GDM1 (cell line): ENCODE measurements at places on chromosomes 1 and 21.

DNA sequence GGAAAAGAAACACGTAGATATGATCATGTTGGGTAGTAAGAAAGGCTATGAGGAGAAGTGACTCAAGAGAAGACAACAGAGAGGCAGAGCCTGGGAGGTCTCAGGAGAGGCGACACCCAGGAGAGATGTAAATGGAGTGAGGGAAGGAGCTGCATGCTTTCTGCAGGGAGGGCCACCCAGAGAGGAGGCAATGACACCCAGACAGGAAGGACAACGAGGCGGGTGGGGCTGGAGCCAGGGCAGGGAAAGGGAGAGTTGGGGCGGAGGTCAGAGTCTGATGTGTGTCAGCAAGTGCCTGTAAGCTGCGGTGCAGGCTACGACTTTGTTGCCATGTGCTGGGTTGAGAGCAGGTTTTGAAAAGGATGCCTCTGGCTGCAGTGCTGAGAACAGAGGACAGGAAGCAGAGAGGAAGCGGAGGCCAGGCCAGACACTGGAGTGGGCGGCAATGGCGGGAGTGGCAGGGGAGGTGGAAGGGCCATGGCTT is 31.3 kb downstream of the SLC1A7 start:
- DNase-seq: no peak

GRCh38 chr1:201054091-201054543 is 30.6 kb upstream of the KIF21B start:
- DNase-seq: no peak

GRCh38 chr1:58333511-58333910 is 213.0 kb downstream of the OMA1 start:
- no peak for DNase-seq

- no peak for DNase-seq
These were observed 742 bp downstream of the ARTN start for GRCh38 chr1:43934101-43934985.

GRCh38 chr1:116026631-116027030 is 50.3 kb downstream of the SLC22A15 start:
- no peak for DNase-seq

- no peak for DNase-seq
These were observed 13.2 kb downstream of the S100A7A start for GRCh38 chr1:153429266-153430165.

- DNase-seq: no peak
These were observed 32.7 kb downstream of the XCL1 start for GRCh38 chr1:168608796-168609715.

DNA sequence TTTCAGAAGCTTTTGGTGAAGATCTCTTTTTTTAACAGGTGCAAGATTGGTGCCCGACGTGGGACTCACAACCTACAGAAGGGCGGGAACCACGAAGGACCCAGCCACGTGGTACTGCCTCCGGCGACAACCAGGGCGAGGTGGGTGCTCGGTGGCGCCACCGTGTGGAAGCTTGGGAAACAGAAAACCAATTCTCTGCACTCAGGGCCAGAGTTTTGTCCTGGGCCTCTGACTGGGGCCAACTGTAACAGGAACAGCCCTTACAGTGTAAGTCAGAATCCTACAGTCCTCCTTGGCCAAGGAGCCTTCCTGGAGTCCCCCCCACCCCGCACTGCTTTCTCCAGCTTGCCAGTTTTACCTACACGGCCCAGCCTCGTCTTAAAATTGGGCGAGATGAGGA is 11.6 kb upstream of the S100A7A start:
- peak; percentile 44 for DNase-seq

GRCh38 chr1:213977486-213977842 is 10.3 kb upstream of the PROX1 start:
- DNase-seq: no peak

- no peak for DNase-seq
These were observed 8.2 kb downstream of the DCLRE1B start for GRCh38 chr1:113913312-113913668.

GRCh38 chr1:8389958-8390535 is 72.1 kb downstream of the SLC45A1 start:
- DNase-seq: no peak

GRCh38 chr1:152251391-152251790 is 27.4 kb upstream of the HRNR start:
- DNase-seq: no peak

- DNase-seq: no peak
These were observed 249.3 kb downstream of the TNR start for GRCh38 chr1:175494011-175494554.

DNA sequence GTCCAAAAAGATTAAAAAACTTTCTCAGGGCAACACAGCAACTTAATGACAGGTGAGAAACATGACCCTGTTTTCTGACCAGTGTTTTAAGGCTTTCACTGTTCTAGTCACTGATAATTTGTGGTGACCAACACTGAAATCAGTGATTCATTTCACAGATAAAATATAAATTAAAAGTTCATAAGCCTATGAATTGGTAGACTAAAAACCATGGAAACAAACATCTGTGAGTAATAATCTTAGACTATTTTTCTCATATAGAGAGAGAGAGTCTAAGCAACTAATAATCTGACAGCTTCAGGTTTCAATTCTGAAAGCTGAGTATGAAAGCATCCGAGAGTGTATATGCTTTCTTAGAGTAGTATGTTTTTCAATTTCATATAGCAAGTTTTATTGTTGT is 536.9 kb downstream of the ADGRL2 start:
- no peak for DNase-seq

DNA sequence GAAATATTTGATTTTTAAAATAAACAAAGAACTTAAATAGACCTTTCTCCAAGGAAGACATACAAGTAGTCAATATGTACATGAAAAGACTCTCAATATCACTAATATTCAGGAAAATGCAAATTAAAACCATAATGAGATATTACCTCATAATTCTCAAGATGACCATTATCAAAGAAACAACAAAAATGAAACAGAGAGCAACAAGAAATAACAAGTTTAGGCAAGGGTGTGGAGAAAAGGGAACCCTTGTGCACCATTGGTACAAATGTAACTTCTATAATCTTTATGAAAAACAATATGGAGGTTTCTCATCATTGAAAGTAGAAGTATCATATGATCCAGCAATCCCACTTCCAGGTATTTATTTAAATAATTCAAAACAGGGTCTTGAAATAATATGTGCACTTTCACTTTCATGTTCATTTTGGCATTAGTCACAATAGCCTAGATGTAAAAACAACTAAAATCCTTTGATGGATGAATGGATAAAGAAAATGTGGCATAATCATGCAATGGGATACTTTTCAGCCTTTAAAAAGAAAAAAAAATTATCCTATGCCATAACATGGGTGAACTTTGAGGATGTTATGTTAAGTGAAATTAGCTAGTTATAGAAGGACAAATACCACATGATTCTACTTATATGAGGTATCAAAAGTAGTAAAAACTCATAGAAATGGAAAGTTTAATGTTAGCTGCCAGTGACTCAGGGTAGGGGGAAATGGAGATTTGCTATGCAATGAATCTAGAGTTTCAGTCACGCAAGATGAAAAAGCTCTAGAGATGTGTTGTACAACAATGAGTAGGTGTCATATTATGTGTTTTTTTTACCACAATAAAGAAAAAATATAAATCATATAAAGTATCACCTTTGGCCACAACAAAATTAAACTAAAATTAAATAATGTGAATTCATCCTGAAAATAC is 114.5 kb upstream of the LYPLAL1 start:
- no peak for DNase-seq

DNA sequence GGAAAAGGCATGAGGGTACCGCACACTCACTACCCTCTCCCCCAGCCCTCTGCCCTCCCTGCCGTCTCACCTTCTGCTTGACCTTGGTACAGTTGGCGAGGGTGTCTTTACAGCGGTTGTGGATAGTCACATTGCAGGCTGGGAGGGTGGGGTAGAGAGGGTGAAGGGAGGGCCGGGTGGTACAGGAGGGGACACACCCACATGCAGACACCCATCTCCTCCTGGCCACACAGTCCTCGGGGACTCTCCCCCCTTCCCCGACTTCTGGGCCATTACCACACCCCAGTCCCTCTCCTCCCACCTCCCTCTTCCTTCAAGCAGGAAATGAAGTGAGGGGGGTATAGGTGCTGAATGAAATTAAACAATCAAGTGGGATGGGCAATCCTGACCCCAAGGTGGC is 11.6 kb downstream of the ARHGEF2 start:
- DNase-seq: no peak

- no peak for DNase-seq
These were observed 4.5 kb downstream of the E2F2 start for GRCh38 chr1:23526329-23527041.

GRCh38 chr1:3510956-3511250 is 56.4 kb downstream of the ARHGEF16 start:
- no peak for DNase-seq

- no peak for DNase-seq
These were observed 72.6 kb upstream of the SDC3 start for GRCh38 chr1:30981172-30981571.

GRCh38 chr1:109266965-109267364 is 16.0 kb downstream of the PSRC1 start:
- no peak for DNase-seq

GRCh38 chr1:162381383-162381782 is at the start of gene C1orf226:
Gene C1orf226 (plus strand): TSS chr1:162381728. CDS start chr1:162381902, 174 bp downstream.
- DNase-seq: no peak

DNA sequence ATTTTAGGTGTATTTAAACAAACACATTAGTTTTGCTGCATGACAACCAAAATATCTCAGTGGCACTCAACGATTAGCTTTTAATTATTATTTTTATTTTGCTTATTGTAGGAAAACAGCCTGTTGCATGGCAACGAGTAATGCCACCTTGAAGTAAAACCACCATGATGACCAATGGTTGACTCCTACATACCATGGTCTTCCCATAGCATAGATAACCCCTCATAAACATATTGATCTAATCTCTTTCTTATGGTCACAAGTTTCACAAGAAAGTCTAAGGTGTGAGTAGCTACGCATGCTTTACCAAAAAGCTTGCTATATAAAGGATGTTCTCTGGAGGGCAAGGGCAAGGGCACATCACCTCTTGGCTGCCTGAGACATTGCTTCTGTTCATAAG is 61.5 kb upstream of the PTBP2 start:
- DNase-seq: no peak

- DNase-seq: no peak
These were observed 14.0 kb downstream of the PKNOX1 start for GRCh38 chr21:42988236-42988965.

DNA sequence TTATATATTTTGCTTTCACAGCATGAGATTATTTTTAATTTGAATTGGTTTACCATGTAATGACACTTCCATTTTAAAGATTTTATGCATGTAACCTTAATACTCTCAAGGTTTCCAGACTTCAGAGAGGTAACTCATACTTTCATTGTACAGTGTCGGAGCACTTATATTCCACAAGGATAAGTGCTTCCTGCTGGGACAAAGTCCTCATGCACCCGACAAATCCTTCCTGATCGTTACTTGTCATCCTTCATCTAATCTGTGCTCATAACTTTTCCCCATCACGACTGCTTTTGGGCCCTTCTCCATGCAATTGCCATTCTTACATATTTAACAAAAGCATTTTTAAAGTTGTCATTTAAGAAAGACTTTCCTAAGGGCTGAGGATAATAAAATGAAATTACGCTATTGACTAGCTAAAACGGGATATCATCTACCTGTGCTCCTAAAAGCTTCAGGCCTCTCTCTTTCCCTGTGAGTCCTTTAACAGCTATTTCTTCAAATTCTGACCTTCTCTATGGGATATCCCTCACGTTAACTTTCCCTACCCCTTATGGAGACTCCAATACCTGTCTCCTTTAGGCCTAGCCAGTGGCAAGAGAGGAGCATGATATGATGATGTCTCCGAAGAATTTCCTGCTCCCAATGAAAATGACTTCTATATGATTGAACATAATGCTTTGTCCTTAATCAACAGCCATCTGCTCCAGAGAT is 59.3 kb downstream of the NCAM2 start:
- no peak for DNase-seq

GRCh38 chr1:12019858-12020509 is 686 bp downstream of the MIIP start:
- DNase-seq: no peak

GRCh38 chr1:65866439-65866838 is 73.7 kb downstream of the PDE4B start:
- DNase-seq: no peak

GRCh38 chr1:165697881-165698760 is at the start of gene ALDH9A1:
Gene ALDH9A1 (minus strand): TSS chr1:165698562. CDS start chr1:165698558, 4 bp downstream.
- DNase-seq: peak; percentile 85

DNA sequence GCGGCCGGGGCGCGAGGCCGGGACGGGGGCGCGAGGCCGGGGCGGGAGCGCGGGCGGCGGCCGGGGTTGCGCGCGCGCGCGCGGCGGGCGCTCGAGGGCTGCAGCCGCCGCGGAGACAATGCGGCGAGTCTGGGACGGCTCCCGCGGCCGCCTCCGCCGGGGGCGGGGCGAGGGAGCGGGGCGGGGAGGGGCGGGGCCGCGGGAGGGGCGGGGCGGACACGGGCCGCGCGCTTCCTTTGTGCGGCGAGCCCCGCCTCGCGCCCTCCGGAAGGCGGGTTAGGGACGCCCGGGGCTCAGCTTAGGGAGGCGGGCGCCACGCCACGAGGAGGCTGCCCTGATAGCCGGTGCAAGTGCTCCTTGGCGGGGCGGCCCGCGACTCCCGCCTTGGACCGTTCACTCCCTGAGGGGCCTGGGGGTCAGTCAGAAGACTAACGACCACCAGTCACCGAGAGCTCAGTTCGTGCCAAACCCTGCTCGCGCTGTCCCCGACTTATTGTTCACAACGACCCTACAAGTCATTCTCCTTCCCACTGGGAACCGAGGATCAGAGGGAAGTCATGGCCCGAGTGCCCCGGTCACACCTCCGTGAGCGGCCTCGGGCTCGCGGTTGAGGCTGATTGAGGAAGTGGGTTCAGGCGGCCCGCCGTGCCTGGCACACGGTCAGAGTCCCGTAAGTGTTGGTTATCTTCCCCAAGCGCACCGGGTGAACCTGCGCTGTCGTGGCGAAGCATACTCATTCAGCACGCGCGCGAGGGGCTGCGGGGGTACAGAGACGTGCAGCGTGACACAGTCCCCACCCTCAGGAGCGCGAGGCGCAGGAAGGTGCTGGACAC is 29.1 kb upstream of the A3GALT2 start:
- peak; percentile 78 for DNase-seq

DNA sequence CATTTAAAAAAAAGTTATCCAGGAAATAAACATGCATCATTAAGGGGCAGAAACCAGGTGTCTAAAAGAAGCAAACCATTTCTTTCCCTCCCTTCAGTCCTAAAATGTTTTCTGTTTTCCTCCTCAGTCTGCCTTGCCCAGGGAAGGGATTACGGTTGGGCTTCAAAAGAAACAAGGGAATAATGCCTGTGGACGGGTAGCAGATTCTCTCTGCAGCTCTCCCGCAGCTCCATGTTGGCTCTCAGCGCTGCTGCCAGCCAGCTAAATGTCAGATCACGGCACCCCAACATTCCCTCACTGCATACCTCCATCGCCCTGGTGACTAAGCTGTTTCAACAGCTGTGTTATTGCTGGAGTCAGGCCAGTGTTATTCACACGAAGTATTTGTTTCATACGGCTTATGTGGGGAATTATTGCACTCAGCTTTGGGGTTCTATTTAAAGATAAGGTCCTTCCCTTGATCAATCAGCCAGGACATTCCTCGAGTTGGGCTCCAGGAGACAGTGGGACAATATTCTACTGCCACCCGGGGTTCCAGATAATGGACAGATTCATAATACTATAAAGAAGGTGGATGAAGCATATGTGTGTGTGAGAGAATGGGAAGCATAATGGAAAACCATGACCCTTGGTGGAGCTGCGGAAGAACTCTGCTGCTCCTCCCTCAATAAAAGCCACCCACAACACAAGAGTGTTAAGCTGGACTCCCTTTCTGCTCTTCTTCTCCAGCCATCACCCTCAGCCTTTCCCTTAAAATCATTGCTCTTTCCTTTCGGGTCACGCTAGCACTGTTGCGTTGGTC is 58.2 kb downstream of the WLS start:
- DNase-seq: no peak

GRCh38 chr1:210373878-210374599 is 45.3 kb downstream of the HHAT start:
- peak; percentile 4 for DNase-seq
